ENCODE measurements at places on chromosomes 16 and 17.

GRCh38 chr17:73256220-73256619, 5.5 kb downstream of the CPSF4L start:
- DNase-seq: no peak

DNA sequence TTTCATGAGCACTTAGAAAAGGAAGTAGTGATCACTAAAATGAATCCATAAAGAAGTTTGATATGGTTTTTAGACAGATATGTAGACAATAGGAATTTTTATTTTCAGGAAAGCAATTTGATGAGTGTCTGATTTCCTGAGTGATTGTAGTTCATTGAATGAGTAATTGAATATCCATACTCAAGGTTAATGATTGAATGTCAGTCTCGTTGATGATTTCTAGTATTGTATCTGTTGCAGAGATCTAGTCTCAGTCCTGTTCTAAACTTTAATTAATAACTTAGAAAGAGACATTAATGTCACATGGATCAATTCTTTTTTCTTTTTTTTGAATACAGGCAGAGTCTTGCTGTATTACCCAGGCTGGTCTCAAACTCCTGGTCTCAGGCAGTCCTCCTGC, 78.3 kb downstream of the NLK start:
- no peak for DNase-seq

DNA sequence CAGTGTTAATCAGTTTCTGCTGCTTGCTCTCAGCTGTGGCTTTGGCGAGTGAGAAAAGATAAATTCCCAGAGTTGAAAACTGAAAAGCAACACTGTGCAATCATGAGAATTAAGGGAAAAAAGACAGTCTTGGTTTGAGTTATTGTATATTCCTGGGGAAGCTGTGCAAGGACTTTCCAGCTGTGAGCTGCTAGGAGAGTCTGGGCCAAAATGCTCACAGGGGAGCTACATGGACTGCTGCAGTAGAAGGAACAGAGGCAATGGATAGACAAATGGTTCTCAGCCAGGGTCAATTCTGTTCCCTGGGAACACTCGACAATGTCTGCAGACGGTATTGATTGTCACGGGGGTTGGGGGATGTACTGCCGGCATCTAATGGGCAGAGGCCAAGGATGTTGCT, 102.0 kb upstream of the ADAMTS18 start:
- no peak for DNase-seq

GRCh38 chr17:62162898-62163297, 97.8 kb upstream of the MED13 start:
- no peak for DNase-seq

Measured in stimulated activated CD4-positive, alpha-beta T cell treated with anti-CD3 and anti-CD28 coated beads, Interleukin-4, amount 100 ng/mL, for 4 hours (primary cell).